ENCODE measurements at places on chromosomes 2 and 18.
A peak's percentile ranks its signal among the peaks of the same experiment; 100 is the strongest.

GRCh38 chr2:68018727-68019126 is 44.1 kb downstream of the C1D start:
- no peak for DNase-seq

- DNase-seq, result no peak
These were observed 26.5 kb upstream of the TMEM37 start for GRCh38 chr2:119405151-119405550.

DNA sequence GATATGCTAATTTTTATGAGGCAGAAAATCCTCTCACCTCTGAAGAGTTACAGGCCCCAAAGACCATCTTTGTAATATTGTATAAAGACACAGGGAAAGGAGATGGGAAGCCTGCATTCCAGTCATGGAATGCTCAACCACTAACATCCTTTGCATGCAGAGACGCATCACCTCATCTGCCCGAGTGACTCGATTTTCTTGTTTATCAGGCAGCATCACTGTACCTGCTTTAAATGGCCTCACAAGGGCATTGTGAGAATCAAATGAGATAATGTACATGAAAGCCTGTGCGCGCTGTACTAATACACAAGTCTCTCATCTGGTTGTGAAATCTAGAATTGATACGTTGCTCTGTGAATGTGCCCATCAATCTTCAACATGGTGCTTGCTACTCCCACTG is 10.2 kb upstream of the TMEM247 start:
- no peak for DNase-seq

DNA sequence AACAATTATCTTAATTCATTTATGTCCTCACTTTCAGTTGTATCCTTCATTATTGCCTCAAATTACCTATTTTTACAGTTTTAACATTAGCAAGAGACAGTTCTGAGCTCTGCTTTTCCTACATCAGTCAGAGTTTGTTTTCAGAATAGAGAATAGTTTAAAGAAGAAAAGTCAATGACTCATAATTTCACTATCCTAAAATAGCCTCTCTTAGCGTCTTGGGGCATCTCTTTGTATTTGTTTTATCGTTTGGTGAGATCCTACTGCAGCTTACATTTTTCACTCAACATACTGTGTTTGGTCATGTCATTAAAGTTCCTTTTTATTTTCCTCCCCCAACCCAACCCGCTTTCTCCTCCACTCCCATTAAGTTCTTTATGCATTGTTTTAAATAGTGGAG is 3.8 kb downstream of the SEC11C start:
- no peak for DNase-seq

DNA sequence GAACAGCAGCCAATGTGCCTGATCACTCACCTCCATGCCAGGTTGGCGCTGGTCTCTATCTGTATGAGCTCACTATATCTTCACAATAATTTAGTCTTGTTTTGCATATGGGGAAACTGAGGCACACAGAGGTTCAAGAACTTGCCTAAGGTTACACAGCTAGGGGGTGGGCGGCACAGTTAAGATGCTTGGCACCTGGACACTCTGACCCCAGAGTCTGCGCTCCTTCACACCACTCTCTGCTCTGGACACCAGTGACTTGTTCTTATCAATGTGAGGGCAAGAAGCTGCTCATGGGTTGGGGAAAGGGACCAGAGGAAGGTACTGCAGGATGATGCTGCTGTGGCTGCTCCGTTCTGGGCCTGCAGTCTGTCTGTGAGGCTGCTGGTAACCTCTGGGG is 27.1 kb downstream of the FBLN7 start:
- DNase-seq, result no peak

GRCh38 chr2:22355816-22356433 is 1029.1 kb upstream of the KLHL29 start:
- peak; percentile 31 for DNase-seq

DNA sequence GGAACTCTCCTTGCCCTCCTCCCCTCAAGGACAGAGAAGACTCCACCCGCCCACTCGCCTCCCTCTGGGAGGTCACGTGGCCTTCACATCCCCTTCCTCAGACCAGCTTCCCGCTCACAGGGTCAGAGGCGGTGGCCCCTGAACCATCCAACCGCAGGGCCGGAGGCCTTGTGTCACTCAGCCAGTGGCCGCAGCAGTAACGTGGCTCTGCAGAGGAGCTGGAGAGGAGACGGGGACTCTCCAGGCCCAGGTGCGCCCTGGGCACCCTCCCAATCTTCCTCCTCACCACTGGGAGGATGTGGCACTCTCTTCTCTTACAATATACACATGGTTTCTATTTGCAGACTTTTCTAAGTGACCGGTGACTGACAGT is 161.7 kb downstream of the TWIST2 start:
- no peak for DNase-seq

DNA sequence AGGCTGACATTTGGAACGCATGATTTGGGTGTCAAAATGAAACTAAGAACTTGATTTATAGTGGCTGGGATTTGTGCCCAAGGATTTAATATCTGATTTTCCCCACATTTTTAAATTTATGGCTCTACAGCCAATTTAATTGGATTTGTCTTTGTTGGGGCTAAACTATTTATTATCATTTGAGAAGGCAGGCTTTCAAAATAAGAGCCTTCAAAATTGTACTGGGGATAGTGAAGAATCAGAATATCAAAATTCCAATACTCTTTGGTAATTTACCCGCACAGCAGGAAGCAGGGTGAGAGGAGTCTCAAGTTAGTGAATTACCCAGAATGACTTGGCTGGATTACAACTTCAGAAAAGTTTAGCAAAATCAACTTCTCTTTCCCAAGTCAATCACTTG is 278.1 kb downstream of the LRATD1 start:
- no peak for DNase-seq

GRCh38 chr2:162069267-162069903 is 4.6 kb downstream of the DPP4 start:
- DNase-seq, result no peak

GRCh38 chr2:238267341-238267710 is 21.1 kb downstream of the PER2 start:
- DNase-seq, result no peak

DNA sequence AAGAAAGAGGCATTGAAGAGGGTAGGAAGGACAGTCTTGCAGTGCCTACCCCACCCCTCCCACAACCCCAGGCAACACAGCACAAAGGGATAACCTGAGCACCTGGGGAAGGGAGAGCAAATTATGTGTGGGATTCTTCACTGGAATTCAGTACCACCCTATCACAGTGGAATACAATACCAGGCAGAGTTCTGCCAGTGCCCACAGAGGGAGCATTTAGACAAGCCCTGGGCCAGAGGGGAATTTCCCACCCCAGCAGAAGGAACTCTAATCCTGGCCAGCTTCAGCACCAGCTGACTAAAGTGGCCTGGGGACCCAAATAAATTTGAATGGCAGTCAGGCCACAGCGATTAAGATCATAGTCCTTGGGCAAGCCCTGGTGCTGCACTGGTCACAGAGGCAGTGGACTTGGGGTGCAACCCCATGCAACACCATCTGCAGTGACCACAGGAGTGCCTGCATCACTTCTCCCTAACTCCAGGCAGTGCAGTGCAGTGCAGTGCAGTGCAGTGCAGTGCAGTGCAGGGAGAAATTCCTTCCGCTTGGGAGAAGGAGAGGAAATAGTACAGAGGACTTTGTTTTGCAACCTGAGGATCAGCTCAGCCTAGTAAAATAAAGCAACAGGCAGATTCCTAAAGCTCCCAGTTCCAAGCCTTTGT is 147.8 kb upstream of the SRD5A2 start:
- no peak for DNase-seq

- no peak for DNase-seq
These were observed 40.3 kb upstream of the ATP8B1 start for GRCh38 chr18:57843386-57843785.

DNA sequence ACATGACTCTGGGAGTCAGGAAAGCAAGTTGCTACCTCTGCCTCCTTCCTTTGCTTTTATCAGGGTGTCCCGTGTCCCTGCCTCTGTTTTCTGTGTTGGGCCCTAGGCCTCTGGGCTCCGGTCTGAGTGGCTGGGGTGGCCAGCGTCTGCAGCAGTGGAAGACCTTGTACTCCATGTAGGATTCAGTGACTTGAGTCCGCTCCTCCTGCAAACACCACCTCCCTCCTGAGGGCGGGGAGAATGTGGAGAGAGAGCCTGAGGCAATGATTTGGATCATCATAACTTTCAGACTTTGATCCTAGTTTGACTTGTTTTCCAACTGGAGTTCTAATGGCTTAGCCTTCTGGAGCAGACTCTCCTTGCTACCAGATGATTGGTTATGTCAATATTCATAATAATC is 30.8 kb downstream of the ATP6V1C2 start:
- no peak for DNase-seq

- DNase-seq, result no peak
These were observed 67.1 kb downstream of the CYP26B1 start for GRCh38 chr2:72080286-72081145.

GRCh38 chr2:1496359-1496821 is 83.1 kb downstream of the TPO start:
- DNase-seq, result no peak

- no peak for DNase-seq
These were observed 8.4 kb downstream of the INPP4A start for GRCh38 chr2:98453083-98453482.

DNA sequence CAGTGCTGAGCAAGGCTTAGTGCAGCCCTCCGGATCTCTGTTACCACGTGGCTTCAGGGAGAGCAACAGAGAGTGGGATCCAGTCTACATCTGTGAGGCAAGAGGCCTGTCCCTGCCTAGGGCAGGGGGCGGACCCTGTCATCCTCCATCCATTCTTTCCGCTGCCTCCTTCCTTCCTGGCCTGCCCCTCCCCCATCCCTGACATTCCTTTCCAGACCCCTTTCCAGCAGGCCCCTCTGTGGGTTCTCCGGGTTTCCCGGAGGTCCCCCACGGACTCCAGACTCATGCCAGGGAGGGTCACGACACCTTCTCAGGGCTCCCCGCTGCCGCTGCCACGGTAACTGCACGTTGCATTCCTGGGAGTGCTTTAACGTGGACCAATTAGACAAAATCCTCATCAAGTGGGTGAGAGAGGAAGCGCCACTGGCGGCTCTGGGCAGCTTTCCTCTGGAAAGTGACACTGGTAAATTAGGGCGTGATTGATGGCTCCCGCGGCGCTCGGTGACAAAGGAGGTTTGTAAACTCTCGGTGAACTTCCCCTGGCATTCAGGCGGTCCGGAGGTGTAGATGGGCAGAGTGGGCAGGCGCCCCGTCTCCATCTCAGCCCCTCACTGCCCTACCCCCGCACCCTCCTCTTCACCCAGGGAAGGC is 11.4 kb downstream of the ATOH8 start:
- DNase-seq, result no peak

GRCh38 chr2:98281607-98282006 is 64.6 kb upstream of the CNGA3 start:
- DNase-seq, result no peak

GRCh38 chr18:64714086-64714485 is 565.2 kb upstream of the LINC00305 start:
- DNase-seq, result no peak

- DNase-seq, result no peak
These were observed 75.0 kb downstream of the CTIF start for GRCh38 chr18:48613589-48614404.

GRCh38 chr2:86035883-86036668 is 69.6 kb downstream of the POLR1A start:
- DNase-seq, result no peak

GRCh38 chr2:99480390-99480789 is 9.4 kb downstream of the REV1 start:
- DNase-seq, result no peak

DNA sequence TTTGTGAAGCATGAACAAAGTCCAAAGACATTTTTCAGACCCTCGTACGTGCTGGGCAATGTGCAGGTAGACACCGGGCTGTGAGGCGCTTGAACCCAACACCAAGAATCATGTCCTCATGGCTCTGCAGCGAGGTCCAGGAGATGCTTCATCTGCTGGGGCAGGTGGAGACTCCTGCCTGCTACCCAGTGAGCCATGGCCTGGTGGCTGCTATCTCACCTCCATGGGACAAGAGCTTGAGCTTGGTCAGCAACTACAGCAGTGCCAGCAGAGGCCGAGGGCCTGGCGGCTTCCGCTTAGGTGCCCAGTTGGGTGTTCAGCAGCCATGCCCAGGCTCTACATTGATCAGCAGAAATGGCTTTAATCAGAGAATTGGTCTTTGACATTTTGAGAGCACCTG is 281.0 kb upstream of the HS6ST1 start:
- no peak for DNase-seq

DNA sequence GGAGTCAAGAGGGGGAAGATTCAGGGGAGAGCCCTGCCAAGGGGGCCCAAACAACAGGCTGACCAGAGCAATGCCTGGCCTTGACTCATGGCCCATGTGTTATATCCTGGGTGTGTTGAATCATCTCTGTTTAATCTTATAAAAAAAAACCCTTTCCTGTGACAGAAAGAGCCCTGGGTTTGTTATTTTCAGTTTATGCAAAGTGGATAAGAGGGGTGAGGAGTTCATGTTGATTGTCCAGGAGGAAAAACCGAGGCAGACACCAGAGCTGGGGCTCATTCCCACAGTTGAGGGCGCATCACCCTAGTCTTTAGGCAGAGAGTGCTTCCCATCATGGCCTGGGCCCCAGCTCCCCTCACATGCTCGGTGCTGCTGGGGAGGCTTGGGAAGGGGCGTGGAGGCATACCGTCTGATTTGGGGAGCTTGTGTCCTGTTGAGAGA is 30.9 kb upstream of the IL37 start:
- no peak for DNase-seq

DNA sequence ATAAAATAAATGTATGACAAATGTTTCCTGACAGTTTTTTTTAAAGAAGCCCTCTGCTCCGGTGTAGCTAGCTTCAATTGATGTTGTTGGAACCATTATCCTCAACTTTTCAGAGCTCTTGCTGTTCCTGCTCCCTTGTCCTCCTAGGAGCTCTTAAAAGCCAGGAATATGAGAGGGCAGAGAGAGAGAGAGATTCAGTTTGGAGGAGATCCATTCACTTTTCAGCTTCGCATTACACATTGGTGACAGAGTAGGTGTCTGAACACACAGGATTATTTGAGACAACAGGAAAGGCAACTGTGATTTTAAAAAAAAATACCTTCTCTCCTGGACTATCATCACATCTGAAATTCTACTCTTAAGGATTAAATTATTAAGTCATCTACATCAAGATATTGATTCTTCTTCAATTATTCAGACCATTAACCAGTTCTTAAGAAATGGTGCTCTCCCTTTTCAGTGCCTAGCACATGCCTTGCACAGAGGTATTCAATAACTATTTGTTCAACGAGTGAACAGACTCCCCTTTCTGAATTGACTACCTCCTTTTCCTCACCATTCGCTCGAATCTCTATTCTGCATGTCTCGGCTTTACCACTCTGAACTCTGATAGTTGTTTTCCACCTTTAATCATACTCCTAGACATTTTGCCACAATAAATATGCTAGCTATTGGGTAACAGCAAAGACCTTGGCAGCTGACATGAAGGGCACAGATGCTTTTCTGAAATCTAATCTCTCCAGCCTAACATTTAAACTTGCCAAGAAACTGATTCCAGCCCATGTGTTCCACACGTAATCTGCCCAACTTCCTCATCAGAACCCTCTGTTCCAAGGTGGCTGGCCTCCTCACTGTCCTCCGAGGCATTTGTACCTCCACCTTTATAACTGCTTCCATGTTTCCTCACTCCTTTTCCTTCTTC is 28.6 kb upstream of the SLC35F5 start:
- DNase-seq, result no peak

DNA sequence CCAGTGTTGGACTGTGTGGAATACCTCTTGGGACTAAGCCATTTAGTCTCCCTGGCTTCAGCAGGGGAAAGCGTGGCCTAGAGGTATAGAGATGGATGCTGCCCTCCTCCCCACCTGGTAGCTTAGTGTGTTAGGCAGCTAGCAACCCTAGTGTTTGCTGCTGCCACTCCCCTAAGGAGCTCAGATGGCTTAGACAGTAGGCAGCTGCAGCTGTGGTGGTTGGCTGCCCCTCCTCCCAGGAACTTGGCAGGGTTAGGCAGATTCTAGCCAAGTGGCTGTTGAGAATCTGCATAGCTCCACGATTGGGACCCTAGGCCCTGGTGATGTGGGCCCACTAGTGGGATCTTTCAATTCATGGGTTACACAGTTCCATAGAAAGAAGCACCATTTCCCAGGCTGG is 550.4 kb upstream of the CHAC2 start:
- no peak for DNase-seq
